ENCODE measurements at places on chromosomes 4 and X. TPM values are rescaled to one million over a fixed set of nuclear protein-coding genes. Genes with fewer than 3 reads are reported as not detected.

- H3K27me3 ChIP-seq = no peaks in the 10 kb centered on the region
- H3K4me1 ChIP-seq = no peaks in the 10 kb centered on the region
- H3K36me3 ChIP-seq = no peaks in the 10 kb centered on the region
- no peak overlapping the region for H3K4me3 ChIP-seq
- H3K27ac ChIP-seq = no peak overlapping the region
- DNase-seq = no peak
Measured at GRCh38 chrX:128396601-128397000, 344.4 kb upstream of the ACTRT1 start.

GRCh38 chrX:115330498-115331168, 41.1 kb downstream of the LUZP4 start:
- peak; percentile 73 for DNase-seq
- no peak overlapping the region for H3K27ac ChIP-seq
- H3K4me1 ChIP-seq = no peaks in the 10 kb centered on the region
- H3K27me3 ChIP-seq = no peaks in the 10 kb centered on the region
- no peaks in the 10 kb centered on the region for H3K36me3 ChIP-seq

DNA sequence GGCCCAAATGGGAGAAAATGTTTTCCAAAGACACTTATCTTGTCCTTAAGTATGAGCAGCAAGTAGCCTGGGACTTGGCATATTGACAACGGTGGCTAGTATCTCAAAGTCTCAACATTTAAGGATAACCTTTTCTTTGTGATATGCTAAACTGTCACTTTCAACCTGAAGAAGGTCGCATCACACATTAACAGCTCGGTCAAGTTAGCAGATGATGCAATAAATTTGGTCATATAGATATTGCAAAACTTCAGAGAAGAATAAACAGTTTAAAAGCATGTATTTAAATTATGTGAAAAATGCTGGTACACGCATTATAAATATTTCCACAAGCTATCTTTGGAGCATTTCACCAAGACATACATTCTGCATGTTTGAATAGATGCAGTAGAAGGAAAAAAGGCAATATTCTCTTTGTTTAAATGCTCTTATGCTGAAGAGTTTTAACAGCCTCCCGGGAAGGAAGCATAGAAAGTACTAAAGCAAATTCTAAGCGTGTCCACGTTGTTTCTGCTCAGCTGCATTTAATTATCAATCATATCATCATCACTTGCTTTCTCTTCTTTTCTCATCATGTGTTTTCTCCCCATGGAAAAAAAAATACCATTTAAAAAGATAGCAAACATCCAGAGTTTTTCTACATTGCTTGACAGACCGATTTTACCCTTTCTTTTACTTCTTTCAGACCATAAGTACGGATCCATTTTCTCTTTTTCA, 24.2 kb downstream of the ARHGAP6 start:
- no peak overlapping the region for H3K4me3 ChIP-seq
- peaks cover 12% of the 10 kb centered on the region for H3K27me3 ChIP-seq
- peak; percentile 57 for DNase-seq
- H3K4me1 ChIP-seq = no peaks in the 10 kb centered on the region

DNA sequence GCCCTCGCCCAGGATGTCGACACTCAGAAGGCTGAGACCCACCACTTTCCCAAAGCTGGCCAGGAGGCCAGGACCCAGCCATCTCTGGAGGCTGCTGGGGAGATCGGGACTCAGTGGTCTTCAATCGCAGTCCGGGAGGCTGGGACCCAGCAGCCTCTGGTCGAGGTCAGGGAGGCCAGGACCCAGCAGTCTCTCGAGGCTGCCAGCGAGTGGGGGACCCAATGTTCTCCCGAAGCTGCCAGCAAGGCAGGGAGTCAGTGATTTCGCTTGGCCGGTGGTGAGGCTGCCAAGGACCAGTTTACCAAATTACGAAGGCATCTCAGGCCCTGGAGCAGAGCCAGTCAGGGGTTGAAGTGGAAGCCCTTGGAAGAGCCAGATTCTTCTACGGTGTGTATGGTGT, 181.6 kb downstream of the NAF1 start:
- no peak overlapping the region for H3K27ac ChIP-seq
- H3K4me1 ChIP-seq = no peaks in the 10 kb centered on the region
- H3K4me3 ChIP-seq = no peak overlapping the region
- H3K36me3 ChIP-seq = no peaks in the 10 kb centered on the region
- DNase-seq = no peak
- no peaks in the 10 kb centered on the region for H3K27me3 ChIP-seq

DNA sequence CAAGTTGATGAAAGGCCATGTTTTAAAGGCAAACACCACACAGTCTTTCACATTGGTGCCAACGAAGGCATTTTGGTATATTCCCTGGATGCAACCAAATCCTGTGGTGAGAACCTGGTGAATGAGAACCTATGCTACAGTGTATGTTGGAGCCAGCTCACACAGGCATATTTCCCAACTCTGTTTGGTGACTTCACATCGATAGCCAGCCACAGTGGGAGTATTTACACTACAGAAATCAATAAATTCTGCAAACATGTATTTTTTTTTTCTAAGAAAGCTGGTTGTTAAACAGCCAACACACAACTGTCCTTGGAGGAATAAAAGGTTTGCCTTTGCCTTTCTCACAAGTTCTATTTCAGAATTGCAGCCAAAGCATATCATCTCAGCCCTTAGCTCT, 691.0 kb downstream of the GRID2 start:
- no peaks in the 10 kb centered on the region for H3K36me3 ChIP-seq
- H3K27ac ChIP-seq = no peak overlapping the region
- no peak for DNase-seq
- H3K4me1 ChIP-seq = no peaks in the 10 kb centered on the region
- H3K27me3 ChIP-seq = no peaks in the 10 kb centered on the region
- no peak overlapping the region for H3K4me3 ChIP-seq

- no peak overlapping the region for H3K27ac ChIP-seq
- H3K36me3 ChIP-seq = peaks cover 5% of the 10 kb centered on the region
- no peaks in the 10 kb centered on the region for H3K4me1 ChIP-seq
- no peak for DNase-seq
- no peak overlapping the region for H3K4me3 ChIP-seq
Measured at GRCh38 chr4:1731180-1731579, 9.9 kb downstream of the TACC3 start.

GRCh38 chr4:20086799-20087521, 164.7 kb upstream of the SLIT2 start:
- H3K4me3 ChIP-seq = no peak overlapping the region
- H3K27me3 ChIP-seq = no peaks in the 10 kb centered on the region
- H3K36me3 ChIP-seq = no peaks in the 10 kb centered on the region
- no peak for DNase-seq
- peaks cover 6% of the 10 kb centered on the region for H3K4me1 ChIP-seq
- H3K27ac ChIP-seq = no peak overlapping the region

GRCh38 chrX:48848847-48849246, 13.4 kb upstream of the PCSK1N start:
- no peaks in the 10 kb centered on the region for H3K4me1 ChIP-seq
- H3K27me3 ChIP-seq = no peaks in the 10 kb centered on the region
- no peak overlapping the region for H3K4me3 ChIP-seq
- no peaks in the 10 kb centered on the region for H3K36me3 ChIP-seq
- DNase-seq = no peak

- H3K27me3 ChIP-seq = no peaks in the 10 kb centered on the region
- no peaks in the 10 kb centered on the region for H3K36me3 ChIP-seq
- no peak overlapping the region for H3K4me3 ChIP-seq
- H3K4me1 ChIP-seq = no peaks in the 10 kb centered on the region
- no peak overlapping the region for H3K27ac ChIP-seq
Measured at GRCh38 chr4:86441175-86441936, 81.5 kb upstream of the MAPK10 start.

GRCh38 chr4:1235381-1236102, 13.4 kb downstream of the CTBP1 start:
- no peaks in the 10 kb centered on the region for H3K27me3 ChIP-seq
- DNase-seq = no peak
- H3K36me3 ChIP-seq = peaks cover 4% of the 10 kb centered on the region
- H3K4me3 ChIP-seq = no peak overlapping the region
- H3K4me1 ChIP-seq = peaks cover 10% of the 10 kb centered on the region

- H3K36me3 ChIP-seq = peaks cover 24% of the 10 kb centered on the region
- H3K27ac ChIP-seq = no peak overlapping the region
- DNase-seq = no peak
- no peaks in the 10 kb centered on the region for H3K27me3 ChIP-seq
- H3K4me3 ChIP-seq = no peak overlapping the region
Measured at GRCh38 chrX:130145123-130145522, 20.5 kb downstream of the AIFM1 start.

GRCh38 chr4:155079871-155080270, 128.6 kb upstream of the NPY2R start:
- no peak overlapping the region for H3K27ac ChIP-seq
- no peak overlapping the region for H3K4me3 ChIP-seq
- H3K4me1 ChIP-seq = no peaks in the 10 kb centered on the region
- no peaks in the 10 kb centered on the region for H3K36me3 ChIP-seq
- H3K27me3 ChIP-seq = no peaks in the 10 kb centered on the region
- DNase-seq = no peak

GRCh38 chrX:149871940-149872339, 9.0 kb upstream of the MAGEA8 start:
- no peaks in the 10 kb centered on the region for H3K36me3 ChIP-seq
- no peak for DNase-seq
- H3K4me3 ChIP-seq = no peak overlapping the region
- no peak overlapping the region for H3K27ac ChIP-seq
- H3K4me1 ChIP-seq = no peaks in the 10 kb centered on the region
- no peaks in the 10 kb centered on the region for H3K27me3 ChIP-seq

GRCh38 chr4:17761062-17761461, 20.4 kb downstream of the FAM184B start:
- no peak for DNase-seq
- H3K27ac ChIP-seq = no peak overlapping the region
- no peaks in the 10 kb centered on the region for H3K27me3 ChIP-seq
- no peaks in the 10 kb centered on the region for H3K4me1 ChIP-seq
- no peak overlapping the region for H3K4me3 ChIP-seq

DNA sequence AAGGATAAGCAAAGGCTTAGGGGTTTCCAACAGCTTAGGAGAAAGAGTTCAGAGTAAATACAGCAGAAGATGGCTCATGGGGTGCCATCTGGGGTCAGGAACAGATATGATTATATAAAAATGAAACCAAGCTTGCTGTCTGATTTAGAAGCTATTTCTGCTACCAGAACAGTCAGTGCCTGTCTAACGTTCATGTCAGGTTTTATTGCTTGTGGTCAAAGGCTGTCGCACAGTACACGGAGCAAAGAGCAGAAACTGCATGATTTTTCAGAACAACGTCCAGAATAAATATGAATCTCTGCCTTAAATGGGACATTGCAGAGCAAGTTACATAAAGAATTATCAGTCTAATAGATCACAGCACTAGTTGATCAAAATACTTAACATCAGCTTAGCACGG, 17.4 kb downstream of the CETN2 start:
- no peak overlapping the region for H3K27ac ChIP-seq
- H3K36me3 ChIP-seq = no peaks in the 10 kb centered on the region
- H3K4me1 ChIP-seq = no peaks in the 10 kb centered on the region
- no peak overlapping the region for H3K4me3 ChIP-seq
- no peak for DNase-seq

DNA sequence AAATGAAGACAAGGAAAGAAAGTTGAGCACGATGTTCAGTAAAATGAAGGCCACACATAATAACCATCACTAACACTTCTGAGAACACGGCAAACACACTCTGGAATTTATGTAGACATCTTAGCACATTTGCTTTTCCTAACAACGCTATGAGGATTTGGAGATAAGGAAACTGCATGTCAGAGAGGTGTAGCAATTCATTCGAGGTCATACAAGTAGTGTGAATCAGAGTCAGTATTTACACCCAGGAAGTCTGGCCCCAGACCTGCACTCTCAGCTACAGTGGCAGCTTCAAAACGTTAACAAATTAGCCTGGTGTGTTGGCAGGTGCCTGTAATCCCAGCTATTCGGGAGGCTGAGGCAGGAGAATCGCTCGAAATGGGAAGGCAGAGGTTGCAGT, 253.4 kb downstream of the PDGFC start:
- no peaks in the 10 kb centered on the region for H3K4me1 ChIP-seq
- DNase-seq = no peak
- H3K27me3 ChIP-seq = no peaks in the 10 kb centered on the region
- H3K4me3 ChIP-seq = no peak overlapping the region
- no peaks in the 10 kb centered on the region for H3K36me3 ChIP-seq
- H3K27ac ChIP-seq = no peak overlapping the region

GRCh38 chrX:41827886-41828285, 95.5 kb downstream of the CASK start:
- H3K4me3 ChIP-seq = no peak overlapping the region
- H3K27ac ChIP-seq = no peak overlapping the region
- peaks cover 3% of the 10 kb centered on the region for H3K4me1 ChIP-seq
- no peaks in the 10 kb centered on the region for H3K36me3 ChIP-seq

- DNase-seq = no peak
- no peaks in the 10 kb centered on the region for H3K36me3 ChIP-seq
- H3K4me1 ChIP-seq = no peaks in the 10 kb centered on the region
- H3K4me3 ChIP-seq = no peak overlapping the region
- no peaks in the 10 kb centered on the region for H3K27me3 ChIP-seq
- no peak overlapping the region for H3K27ac ChIP-seq
Measured at GRCh38 chr4:7918981-7919380, 20.7 kb downstream of the AFAP1 start.

DNA sequence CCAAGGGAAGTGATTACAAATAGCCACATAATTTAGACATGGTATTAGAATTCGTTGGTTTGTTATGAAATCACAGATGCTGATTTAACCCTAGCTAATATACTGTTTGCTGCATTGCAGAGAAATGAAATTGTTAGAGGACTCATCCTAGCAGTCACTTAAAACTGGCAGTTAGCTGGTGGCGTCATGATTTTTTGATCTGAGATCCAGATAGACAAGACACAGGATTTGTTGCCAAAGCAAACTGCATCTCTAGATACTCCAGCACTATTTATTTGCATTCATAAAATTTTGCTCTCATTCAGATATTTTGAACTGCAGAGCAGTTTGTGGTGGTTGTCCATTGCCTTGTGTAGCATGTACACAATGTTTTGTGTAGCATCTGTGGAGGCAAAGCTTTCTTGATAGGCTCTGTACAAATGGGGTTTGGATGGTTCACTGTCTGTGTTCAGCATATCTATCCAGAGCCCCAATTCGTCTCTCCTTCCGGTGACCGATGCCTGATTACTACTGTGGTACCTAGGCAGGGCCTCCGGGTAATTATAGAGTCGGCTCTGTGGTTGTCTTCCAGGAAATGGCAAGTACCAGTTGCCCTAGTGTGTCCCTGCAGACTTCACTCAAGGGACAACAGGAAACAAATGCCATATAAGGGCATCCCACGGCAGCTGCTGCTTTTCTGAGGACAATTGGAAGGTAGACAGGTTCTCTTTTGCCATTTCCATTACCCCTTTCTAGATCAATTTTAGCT, 30.1 kb upstream of the SPARCL1 start:
- no peak for DNase-seq
- no peaks in the 10 kb centered on the region for H3K36me3 ChIP-seq
- H3K27ac ChIP-seq = no peak overlapping the region
- no peaks in the 10 kb centered on the region for H3K27me3 ChIP-seq

Gene SHROOM2
- total RNA-seq = 15.5 TPM

Gene FLNA
- total RNA-seq = 1,802 TPM

Gene CENPE
- total RNA-seq = 1.3 TPM

Gene DNAAF6
- total RNA-seq = 3.3 TPM

Gene SSX1
- not detected for total RNA-seq

Gene POU4F2
- not detected for total RNA-seq

Gene PWWP3B
- 2.9 TPM for total RNA-seq

Gene FGF13
- total RNA-seq = 7.5 TPM

Data from lung (tissue), 17 donors.